ENCODE measurements at places on chromosomes 13 and 19. TPM values are rescaled to one million over a fixed set of nuclear protein-coding genes. Genes with fewer than 3 reads are reported as not detected.

GRCh38 chr19:3365836-3366752, at the start of gene NFIC:
TSS of gene NFIC (plus strand) at chr19:3366583. CDS start at chr19:3366637, 54 bp downstream.
- peak within 1 kb of the TSS; percentile 98 for H3K4me3 ChIP-seq
- H3K27ac ChIP-seq: peak within 1 kb of the TSS; percentile 95
- no peaks in the 10 kb centered on the region for H3K27me3 ChIP-seq

DNA sequence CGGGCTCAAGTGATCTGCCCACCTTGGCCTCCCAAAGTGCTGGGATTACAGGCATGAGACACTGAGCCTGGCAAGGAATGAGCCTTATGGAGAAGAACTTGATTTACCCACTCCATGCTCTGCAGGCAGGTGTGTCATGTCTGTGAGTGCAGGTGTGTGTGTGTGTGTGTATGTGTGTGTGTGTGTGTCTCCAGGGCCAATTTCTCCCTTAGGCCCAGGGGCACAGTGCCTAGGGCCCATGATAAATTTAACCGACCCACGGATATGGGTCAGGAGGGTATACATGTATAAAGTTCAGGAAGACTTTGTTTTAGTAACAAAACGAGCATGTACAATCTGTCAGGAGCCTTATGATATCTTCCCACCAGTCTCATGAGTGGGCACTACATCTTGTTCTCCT, 4.6 kb upstream of the FOSB start:
- 0 out of 2 replicates have a peak, but pooled peaks cover 5% of the 10 kb centered on the region for H3K27me3 ChIP-seq
- H3K4me3 ChIP-seq: no peak overlapping the region
- no peaks in the 10 kb centered on the region for H3K36me3 ChIP-seq
- no peak overlapping the region for H3K27ac ChIP-seq

DNA sequence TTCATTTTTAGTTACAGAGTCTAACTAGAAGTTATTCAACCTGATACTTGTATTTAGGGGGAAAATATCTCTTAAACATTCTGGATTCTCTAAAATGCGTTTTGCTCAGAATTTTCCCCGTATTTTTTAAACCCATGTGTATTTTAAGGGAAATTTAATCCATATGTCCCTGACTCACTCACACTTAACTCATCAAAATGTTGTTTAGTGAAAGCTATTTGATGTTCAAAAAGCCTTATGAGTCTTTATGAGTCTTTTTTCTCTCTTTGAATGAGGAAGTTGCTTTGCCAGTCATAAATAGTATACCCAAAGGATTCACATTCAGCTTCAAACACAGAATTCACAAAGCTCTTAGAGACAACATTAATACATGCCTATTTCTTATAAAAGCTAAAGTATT, 16.4 kb downstream of the MAB21L1 start:
- H3K36me3 ChIP-seq: no peaks in the 10 kb centered on the region
- H3K4me1 ChIP-seq: no peaks in the 10 kb centered on the region
- H3K27ac ChIP-seq: no peak overlapping the region
- no peak for DNase-seq

DNA sequence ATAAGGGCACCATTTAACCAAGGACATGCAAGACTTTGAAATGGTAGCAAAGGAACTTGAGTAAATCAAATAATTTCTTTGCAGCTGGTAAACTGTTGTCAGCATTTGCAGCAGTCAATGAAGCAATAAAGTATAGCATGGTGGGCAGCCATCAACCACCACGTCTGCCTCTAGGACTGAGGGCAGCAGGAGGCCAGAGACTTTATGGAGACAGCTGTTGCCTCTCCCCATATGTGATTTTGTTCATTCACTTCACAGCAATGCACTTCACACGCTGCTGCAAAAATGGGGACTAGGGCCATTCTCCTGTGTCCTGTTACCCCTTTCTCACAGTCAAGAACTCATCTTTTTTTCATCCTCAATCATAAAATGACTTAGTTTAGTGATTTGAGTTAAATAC, 51.3 kb upstream of the PCDH9 start:
- no peaks in the 10 kb centered on the region for H3K36me3 ChIP-seq
- no peak overlapping the region for H3K27ac ChIP-seq
- peaks cover 12% of the 10 kb centered on the region for H3K4me1 ChIP-seq
- H3K4me3 ChIP-seq: no peak overlapping the region
- peak; percentile 60 for DNase-seq
- H3K27me3 ChIP-seq: no peaks in the 10 kb centered on the region

DNA sequence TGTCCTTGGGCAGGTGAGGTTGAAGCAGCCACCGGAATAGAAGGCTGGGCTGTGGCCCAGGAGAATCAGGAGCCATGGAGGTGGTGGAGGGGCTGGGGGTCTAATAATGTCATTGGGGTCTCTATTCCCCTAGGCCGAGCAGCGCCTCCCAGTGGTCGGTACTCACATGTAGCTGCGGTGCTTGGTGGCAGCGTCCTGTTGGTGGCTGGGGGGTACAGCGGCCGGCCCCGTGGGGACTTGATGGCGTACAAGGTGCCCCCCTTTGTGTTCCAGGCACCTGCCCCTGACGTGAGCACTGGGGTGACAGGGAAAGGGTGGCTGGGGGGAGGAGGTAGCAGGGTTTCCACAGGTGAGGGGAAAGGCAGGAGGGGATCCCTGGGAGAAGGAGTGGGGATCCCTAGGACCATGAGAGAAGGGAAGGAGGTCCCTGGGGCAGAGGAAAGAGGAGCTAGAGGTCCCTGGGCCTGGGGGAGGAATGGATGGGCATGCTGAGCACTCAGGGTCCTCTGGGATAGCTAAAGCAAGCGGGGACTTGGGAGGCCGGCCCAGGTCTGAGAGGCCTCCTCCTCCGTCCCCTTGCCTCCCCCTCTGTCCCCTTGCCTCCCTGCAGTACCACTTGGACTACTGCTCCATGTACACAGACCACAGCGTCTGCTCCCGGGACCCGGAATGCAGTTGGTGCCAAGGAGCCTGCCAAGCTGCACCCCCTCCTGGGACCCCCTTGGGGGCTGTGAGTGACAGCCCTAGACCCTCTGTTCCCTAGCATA, 18.1 kb downstream of the MEGF8 start:
- H3K27me3 ChIP-seq: no peaks in the 10 kb centered on the region
- H3K36me3 ChIP-seq: no peaks in the 10 kb centered on the region
- no peak overlapping the region for H3K4me3 ChIP-seq
- no peak overlapping the region for H3K27ac ChIP-seq
- DNase-seq: no peak

DNA sequence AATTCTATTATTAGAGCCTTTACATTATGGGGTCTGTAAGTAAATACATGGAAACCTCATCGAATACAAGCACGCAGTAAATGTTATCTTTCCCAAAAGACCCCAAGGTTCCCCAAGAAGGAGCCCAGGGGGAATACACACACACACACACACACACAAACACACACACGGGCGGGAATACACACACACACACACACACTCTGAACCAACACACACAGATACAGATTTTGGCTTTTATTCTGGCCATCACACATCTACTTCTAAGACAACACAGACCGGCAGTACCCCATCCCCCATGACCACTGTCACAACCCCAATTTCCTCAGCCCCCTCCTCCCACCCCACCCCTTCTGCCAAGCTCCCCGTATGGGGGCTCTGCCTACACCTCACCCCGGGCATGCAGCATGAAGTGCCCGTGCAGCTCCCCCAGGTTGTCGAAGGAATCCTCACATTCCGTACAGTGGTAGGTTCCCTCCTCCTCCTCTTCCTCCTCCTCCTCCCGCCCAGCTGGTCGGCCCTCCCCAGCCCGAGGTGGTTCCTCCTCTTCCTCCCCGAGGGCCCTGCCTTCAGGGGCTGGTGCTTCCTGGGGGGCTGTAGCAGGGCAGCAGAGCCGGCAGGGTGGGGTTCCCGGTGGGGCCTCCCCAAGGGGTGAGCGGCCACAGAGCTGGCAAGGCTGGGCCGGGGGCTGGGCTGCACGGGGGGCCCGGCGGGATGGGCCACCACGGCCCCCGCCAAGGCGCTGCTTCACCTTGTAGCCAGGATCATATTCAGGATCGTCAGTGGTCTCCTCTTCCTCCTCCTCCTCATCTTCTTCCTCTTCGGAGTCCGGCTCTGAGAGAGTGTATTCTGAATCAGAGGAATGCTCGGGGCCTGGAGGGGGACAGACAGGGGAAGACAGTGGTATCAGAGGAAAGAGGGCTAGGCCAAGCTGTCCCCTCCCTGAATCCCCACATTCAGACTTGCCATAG, 4.4 kb upstream of the SRRM5 start:
- no peak overlapping the region for H3K27ac ChIP-seq
- no peaks in the 10 kb centered on the region for H3K27me3 ChIP-seq
- no peak overlapping the region for H3K4me3 ChIP-seq

DNA sequence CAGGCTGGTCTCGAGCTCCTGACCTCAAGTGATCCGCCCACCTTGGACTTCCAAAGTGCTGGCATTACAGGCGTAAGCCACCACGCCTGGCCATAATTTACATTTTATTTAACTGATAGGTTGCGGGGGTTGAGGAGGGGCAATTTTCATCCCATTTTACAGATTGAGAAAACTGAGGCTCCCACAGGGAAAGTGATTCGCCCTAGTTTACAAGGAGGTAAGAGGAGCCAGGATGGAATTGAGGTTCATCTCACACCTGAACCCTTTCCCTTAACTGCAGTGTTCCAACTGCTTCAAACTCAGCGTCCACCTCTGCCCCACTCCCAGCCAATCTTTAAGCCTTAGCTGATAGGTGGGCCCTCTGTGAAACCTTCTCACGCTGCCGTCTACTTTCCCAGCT, 4.0 kb upstream of the NAPA start:
- no peak overlapping the region for H3K4me3 ChIP-seq
- peaks cover 26% of the 10 kb centered on the region for H3K4me1 ChIP-seq
- DNase-seq: no peak
- H3K27ac ChIP-seq: no peak overlapping the region

- H3K36me3 ChIP-seq: no peaks in the 10 kb centered on the region
- no peak overlapping the region for H3K27ac ChIP-seq
- no peak overlapping the region for H3K4me3 ChIP-seq
- DNase-seq: no peak
- H3K27me3 ChIP-seq: no peaks in the 10 kb centered on the region
These were observed 1005.4 kb downstream of the OLFM4 start for GRCh38 chr13:54034047-54034446.

The ZNF575 gene
- not detected for total RNA-seq

The GDF15 gene
- total RNA-seq: 17.5 TPM

The DACT3 gene
- total RNA-seq: 2.7 TPM

The SYCN gene
- not detected for total RNA-seq

The CD209 gene
- not detected for total RNA-seq
